ENCODE measurements at places on chromosomes 7 and 10.

GRCh38 chr10:75508239-75508813 is 76.9 kb downstream of the LRMDA start:
- no peak for DNase-seq

DNA sequence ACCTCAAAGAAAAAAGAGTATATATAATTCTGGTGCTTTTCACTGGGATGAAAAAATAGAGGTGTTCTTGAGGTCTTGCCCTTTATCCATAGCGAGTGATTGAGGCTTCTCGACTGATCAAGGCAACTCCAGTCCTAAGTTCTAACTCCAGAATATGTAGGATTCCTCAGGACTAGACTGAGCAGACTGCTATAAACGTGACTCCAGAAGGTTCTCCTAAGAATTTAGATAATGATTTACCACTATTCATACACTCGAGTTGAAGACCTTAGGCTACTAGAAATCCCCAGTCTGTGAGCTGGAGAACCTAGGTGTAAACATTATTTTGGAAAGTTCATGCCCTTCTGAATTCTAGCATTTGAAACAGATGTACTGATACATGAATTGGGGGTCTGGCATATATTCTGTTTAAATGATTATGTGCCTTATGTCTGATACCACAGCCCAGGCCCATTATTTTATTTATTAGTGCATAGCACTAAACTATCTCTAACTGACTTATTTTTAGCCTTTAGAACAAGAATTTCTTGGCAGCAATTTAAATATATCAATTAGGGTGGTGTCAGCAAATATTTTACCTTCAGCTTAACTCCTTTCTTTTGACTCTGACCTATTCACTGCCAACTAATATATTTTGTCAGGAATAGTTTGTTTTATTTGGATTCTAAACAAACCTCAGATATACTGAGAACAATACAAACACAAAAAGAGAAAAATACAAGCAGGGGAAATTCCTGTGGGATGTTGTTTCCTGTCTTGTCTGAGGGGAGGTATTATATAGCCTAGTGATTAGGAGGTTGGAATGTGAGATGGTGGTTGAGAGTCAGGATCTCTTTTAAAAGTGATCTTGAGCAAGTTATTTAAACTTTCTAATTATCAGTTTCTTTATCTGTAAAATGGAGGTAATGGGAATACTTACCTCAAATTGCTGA is 75.8 kb downstream of the PODXL start:
- DNase-seq, result no peak

- no peak for DNase-seq
Observed at GRCh38 chr7:142598297-142598696, 151.0 kb upstream of the PRSS1 start.

DNA sequence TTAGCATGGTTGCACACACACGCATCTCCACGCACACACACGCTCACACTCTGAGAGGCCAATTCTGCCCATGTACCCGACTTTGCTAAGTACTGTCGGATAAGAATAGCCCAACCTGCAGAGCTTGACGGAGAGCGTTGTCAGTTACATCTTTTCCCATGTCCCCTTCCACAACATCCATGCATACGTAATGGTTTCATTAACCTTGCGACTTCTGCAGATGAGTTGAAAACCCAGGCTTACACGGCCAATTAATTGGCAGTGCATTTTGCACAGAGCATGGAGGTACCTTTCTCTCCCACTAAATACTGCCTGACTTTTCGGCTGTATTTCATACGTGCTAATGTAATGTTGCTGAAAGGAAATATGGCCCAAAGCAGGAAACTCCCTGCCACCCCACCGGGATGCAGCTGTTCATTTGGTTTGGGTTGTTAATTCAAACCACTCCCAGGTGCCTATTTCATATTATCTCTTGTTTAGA is 291.2 kb upstream of the HABP2 start:
- no peak for DNase-seq

GRCh38 chr7:25859412-25860274 is 292.4 kb upstream of the NFE2L3 start:
- no peak for DNase-seq

DNA sequence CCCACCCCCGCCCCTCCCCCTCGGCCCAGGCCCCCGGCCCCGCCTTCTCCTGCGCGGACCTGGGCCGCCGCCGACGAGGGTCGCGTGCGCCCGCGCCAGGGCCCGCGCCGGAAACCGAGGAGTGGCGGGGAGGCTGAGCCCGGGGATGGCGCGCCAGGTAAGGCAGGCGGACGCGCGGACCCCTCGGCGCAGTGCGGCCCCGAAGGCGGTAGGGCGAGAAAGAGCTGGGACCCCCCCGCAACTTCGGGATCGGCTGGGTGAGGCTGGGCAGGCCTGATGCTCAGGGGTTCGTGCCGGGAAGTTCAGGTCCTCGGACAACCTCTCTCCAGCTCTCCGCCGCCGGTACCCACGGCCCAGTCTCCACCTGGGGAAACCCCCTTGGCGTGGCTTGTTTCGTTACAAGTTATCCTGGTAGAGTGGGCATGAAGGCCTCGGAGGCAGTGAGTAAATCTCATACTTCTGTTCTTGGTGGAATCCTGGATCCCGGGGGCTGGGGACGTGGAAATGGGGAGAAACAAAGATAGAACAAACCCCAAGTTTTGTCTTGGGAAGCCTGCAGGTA is 58.4 kb downstream of the ZNF467 start:
- DNase-seq, result no peak

DNA sequence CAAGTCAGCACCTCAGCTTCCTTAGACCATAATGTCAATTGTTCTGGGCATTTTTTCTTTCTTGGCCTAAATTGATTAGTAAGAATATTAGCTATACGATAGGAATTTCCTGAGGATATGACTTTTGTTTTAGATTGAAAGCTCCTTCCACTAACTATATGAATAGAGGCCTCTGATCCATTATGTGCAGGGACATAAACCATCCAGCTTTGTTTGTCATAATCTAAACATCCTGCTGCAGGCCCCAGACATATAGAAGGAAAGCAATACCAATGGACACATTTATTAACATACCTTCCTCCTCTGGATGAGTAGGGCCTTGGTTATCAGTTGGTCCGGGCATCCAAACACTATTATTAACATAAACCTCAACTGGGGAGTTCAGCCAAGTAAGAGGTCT is 4.3 kb upstream of the GIMAP4 start:
- no peak for DNase-seq
